ENCODE measurements at places on chromosomes 1 and 21.
A peak's percentile ranks its signal among the peaks of the same experiment; 100 is the strongest.

GRCh38 chr1:76247261-76247852, 172.8 kb downstream of the ST6GALNAC3 start:
- no peak for DNase-seq

- DNase-seq, result no peak
These were observed 127.5 kb downstream of the GALNT2 start for GRCh38 chr1:230194525-230194924.

DNA sequence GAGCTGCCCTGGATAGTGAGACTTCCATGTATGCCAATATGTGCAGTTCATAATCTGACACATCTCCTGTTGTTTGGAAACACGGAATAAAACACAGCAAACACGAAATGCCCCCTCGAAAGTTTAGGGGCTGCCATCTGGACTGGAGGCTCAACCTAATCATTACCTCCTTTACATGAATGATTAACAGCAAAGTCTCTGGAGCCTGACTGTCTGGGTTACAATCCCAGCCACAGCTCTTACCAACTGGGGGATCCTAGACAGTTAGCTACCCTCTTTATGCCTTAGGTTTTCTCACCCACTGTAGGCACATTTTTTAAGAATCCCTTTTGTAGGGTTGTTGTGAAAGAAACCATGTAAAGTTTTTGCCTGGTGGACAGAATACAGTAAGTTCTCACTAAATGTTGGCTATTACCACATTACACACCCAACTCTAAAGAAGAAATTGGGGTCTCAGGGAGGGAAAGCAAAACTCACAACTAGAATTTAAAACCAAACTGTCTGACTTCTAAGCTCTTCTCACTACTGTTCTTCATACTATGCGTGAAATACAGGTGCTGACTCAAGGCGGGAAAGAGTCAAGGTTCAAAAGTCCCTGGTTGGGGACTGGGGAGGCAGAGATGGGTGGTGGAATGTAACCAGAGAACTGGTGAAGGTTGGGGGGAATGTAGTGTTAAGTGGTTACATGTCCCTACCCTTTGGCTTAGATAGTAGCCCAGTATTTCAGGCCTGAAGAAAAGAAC, 24.2 kb downstream of the CYP4A22 start:
- DNase-seq, result no peak

DNA sequence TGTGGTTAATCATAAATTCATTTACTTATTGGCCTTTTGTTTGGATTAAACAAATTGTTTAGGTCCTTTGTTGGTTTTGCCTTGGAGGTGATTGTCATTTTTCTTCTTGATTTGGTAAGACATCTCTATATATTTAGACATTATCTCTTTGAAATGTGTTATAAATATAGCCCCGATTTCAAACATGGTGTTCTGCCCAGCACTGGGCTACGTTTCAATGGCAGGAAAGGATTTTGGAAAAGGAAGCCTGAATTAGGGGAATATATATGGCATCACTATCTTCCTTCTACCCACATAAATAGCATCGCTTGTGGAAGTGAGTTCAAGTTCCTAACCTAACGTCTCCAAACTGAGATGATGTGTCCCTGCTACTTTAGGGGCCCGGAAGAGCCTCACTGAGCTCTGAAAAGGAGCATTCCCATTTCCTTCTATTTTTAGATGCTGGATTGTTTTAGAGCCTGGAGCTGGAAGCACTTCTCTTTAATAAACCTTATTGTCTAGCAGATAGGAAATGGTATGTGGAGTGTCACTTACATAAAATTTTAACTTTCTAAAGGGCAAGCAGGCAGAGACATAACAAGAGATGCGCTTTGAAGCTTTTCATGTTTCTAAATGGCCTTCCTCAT, 39.4 kb downstream of the PGBD5 start:
- DNase-seq, result no peak

DNA sequence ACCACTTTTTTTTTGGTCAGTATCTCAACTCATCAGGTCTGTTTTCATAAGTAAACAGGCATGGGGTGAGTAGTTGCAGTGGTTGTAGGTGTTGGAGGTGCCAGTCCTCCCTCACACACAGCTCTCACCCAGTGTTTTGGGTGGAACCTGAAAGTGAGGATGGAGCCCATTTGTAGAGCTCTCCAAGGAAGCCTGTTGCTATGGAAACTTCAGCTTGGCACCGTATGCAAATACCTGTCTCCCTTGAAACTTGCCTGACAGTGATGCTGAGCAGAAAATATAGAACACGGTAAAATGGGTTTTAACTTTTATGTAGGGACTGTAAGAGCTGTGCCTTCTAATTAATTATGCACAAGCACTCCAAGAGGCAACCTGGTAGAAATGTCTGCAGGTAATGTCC, 214.1 kb downstream of the AJAP1 start:
- no peak for DNase-seq

DNA sequence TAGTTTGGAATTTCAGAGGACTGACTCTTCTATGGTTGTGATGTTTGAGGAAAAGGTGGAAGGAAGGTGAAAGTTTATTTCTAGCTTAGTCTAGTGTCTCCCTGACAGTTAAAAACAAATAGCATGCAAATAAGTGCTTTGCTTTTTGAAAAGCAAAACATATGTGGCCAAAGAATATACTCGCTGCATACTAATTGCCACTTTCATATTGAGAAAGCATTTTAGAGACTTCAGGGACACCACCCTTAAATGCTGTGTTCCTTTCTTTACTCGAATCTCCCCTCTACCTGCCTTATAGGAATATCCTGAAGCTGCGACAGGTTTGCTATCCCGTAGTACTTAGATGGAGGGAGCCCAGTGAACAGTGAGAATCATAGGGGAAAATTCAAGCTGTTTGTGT, 23.2 kb downstream of the GLUL start:
- DNase-seq, result no peak

DNA sequence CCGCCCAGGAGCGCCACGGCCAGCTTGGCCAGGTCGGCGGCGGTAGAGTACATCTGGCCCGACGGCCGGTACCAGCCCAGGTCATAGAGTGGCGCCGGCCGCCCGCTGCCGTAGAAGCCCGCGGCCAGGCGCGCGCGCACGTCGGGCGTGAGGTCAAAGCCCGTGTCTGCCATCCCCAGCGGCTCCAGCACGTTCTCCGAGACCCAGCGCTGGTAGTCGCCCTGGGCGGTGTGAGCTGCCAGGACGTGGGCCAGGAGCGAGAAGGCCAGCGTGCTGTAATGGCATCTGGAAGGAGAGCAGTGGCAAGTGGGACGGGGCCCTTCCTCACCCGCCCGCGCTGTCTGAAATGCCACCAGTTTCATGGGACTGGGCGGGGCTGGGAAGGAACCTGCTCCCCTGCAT, 18.9 kb downstream of the LACTBL1 start:
- no peak for DNase-seq

GRCh38 chr1:44630116-44630515, 44.2 kb downstream of the TMEM53 start:
- no peak for DNase-seq

DNA sequence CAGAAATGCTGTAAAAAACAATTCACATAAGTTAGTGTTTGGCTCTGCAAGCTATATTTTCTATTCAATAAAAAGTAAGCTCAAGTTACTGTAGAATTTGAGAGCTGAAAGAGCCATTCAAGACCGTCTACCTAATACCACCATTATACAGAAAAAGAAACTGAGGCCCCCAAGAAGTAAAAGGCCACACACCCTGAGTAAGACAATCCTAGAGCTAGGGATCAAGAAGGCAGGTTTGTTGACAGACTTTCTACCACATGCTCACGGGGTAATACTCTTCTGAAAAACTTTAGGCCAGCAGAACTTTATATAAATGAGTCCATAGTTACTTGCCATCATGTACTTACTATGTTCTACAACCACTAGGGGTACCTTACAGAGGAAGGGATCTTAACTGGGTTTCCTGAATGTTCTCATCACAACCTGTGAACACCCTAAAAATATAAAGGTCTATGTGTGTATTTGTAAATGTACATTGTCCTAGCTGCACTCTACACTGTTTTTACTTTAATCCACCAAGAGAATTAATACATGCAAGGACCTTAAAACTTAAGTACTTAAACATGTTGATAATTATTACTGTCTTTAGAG, 2.7 kb downstream of the PSMG1 start:
- DNase-seq, result no peak

DNA sequence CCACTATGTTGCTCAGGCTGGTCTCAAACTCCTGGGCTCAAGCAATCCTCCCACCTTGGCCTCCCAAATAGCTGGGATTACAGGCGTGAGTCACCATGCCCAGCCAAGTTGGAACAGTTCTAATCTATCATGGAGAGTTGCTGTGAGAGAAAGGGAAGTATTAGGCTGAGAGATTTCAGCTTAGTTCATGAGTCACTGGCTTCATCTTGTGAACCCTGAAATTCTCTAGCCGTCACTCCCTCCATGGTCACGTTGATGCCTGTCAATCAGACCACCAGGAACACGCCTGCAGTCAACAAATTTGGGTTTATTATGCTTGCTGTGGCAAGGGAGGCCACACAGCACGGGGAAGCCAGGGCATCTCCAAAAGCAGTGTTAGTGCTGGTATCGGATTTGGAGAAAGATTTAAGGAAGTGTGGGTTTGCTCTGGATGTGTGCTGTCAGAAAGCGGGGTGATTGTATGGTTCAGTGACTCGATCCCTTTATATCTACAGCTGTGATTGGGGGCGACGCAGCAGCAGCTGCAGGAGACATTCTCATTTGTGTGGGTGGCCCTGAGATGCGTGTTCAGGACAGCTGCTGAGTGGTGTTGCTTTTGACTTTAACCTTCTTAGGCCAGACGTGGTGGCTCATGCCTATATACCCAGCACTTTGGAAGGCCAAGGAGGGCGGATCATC, 18.7 kb downstream of the UQCRHL start:
- DNase-seq, result no peak

DNA sequence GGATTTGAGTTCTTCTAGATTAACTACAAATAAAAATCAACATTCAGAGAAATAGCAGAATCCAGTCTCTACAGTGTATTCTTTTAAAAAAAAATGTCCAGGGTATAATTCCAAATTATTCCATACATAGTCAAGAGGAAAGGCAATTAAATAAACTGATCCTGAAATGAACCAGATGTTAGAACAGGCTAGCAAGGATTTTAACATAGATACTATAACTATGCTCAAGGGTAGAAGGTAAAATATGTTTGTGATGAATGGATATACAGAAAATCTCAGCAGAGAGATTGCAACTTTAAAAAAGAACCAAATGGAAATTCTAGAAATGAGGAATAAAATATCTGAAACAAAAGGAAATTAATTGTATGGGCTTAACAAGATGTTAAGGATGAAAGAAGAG, 32.4 kb downstream of the CYYR1 start:
- no peak for DNase-seq

- DNase-seq, result no peak
These were observed 29.5 kb downstream of the HLX start for GRCh38 chr1:220908757-220909156.

DNA sequence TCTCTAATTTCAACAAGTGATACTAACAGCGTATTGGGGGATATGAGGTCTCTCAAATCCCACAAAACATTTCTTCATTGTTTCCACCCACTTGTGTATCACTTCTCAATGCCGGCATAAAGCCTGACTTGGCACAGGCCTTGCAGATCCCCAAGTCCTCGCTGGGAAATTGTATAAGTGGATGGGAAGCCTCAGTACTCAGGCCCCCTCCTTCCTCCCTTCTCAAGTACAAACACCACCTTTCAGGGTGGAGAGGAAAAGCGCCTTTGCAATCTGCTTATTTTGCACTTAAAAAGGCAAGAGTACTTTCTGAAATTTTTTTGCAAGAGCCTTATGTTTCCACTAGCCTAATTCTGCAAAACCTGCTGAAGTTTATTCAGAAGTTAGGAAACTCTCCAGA, 25.8 kb upstream of the KLHDC8A start:
- no peak for DNase-seq

DNA sequence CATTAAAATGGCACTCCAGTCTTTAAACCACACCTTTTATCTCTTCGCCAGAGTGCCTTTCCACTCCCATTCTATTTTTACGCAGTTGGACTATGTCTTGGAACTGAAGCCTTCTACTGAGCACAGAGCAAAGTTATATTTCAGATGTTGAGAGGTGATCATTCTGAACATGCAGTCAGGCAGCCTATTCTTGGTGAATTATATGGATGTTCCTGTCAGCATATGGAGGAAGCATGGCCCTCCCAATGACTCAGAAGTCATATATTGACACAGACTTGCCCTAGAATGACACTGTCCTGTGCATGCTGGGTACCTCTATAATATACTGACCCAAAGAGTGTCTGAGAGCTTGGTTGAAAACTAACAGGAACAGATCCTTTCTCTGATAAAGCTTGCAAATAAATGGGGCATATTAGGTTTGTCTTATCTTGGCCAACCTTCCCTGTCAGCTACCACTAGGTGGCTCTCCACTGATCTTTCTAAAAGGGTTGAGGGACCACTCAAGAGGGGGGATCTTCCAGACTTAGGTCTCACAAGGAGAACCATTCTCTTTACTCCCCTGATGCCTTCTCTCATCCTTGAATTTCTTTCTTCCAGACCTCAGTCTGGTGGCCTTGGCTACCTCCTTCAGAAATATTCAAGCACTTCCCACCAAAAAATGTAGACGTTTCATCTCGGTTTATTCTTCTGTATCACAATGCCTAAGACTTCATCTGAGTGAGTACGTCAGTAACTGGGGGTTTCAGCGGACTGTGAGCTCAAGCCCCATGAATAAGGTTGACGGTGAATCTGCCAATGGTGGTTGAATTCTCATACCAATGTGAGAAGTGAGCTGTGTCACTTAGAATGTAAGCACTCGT, 11.8 kb upstream of the ALG14 start:
- DNase-seq, result peak; percentile 24

- DNase-seq, result no peak
These were observed 72.6 kb downstream of the PGM1 start for GRCh38 chr1:63665824-63666223.

GRCh38 chr1:159612211-159612885, 24.7 kb downstream of the APCS start:
- DNase-seq, result no peak

- no peak for DNase-seq
These were observed 253.8 kb upstream of the HOOK1 start for GRCh38 chr1:59560807-59561450.

- no peak for DNase-seq
These were observed 1.6 kb upstream of the SNX7 start for GRCh38 chr1:98659879-98660278.

- DNase-seq, result no peak
These were observed 35.9 kb upstream of the PTGFRN start for GRCh38 chr1:116873680-116874271.

- no peak for DNase-seq
These were observed 41.8 kb downstream of the MACO1 start for GRCh38 chr1:25472471-25472870.

DNA sequence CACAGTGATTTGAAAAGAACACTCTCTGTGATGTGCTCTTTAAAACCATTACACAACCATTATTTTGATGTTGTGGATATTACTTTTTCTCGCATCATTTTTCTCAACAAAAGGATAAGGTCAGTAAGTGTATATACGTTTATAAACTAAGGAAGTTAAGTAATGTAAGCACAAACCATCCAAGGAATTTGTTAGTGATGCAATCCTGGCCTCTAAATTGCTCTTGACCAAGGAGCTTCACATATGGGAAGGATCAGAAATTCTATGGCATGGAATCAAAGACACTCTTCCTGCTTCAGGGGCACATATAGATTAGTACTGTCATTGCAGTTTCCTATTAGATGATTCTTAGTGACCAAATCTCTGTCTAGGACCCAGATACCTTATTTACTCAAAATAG, 3.6 kb upstream of the PPP2R5A start:
- no peak for DNase-seq

Measured in SK-N-MC (cell line).